CD8-positive, alpha-beta T cell (primary cell): ENCODE measurements at places on chromosomes 7 and 10.

GRCh38 chr7:28200598-28200997 is 20.0 kb upstream of the JAZF1 start:
- no peak for DNase-seq

DNA sequence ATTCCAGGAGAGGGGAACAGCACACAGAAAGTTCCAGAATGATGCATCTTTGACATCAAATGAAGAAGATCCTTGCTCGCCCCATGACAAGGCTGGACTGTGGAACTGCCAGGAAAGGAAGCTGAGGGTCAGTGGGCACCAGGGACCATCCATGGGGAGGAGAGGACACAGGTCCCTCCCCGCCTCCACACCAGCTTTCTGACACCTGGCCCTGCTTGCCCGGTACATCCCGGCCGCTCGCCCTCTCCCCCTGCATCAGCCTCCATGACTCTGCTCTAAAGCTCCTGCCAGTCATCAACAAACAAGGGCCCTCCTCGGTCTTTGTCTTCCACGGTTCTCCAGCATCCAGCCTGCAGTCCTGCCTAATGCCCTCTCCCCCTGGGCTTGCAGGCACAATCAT is 222.3 kb downstream of the GRID1 start:
- no peak for DNase-seq

DNA sequence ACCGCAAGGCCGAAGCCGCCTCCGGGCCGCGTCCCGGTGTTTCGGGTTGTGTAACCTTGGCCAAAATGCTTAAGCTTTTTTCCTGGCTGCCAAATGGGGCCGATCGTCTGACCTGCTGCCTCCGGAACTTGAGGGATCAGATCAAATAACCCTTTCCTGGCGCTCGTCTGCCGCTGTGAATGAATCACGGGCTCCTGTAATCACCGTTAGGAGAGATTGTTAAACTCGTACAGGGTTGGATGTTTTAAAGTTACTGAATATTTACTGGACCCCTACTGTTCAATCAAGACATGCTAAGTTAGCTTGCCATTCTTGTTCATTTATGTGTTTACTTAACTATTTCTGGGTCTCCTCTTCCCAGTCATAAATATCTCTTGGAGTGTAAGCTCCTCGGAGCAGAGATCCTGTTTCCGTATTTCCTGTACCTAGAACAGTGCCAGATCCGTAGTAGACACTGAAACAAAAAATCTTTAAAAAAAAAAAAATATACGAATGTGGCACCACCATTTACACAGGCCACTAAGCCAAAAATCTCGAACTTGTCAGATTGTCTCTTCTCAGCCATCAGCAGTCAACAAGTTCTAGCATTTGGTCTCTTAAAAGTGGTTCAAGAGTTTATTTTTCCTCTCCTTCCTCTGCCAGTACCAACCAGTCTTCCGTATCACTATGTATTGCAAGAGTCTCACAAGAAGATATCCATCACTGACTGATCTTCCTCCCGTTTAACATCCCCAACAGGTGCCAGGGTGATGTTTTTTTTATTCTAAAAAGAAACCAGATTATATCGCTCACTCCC is 650 bp upstream of the TM9SF3 start:
- peak; percentile 41 for DNase-seq

- DNase-seq, result no peak
Measured at GRCh38 chr7:117069379-117069778, 116.1 kb downstream of the ST7 start.

GRCh38 chr10:79244068-79244442 is 103.2 kb upstream of the PPIF start:
- no peak for DNase-seq

DNA sequence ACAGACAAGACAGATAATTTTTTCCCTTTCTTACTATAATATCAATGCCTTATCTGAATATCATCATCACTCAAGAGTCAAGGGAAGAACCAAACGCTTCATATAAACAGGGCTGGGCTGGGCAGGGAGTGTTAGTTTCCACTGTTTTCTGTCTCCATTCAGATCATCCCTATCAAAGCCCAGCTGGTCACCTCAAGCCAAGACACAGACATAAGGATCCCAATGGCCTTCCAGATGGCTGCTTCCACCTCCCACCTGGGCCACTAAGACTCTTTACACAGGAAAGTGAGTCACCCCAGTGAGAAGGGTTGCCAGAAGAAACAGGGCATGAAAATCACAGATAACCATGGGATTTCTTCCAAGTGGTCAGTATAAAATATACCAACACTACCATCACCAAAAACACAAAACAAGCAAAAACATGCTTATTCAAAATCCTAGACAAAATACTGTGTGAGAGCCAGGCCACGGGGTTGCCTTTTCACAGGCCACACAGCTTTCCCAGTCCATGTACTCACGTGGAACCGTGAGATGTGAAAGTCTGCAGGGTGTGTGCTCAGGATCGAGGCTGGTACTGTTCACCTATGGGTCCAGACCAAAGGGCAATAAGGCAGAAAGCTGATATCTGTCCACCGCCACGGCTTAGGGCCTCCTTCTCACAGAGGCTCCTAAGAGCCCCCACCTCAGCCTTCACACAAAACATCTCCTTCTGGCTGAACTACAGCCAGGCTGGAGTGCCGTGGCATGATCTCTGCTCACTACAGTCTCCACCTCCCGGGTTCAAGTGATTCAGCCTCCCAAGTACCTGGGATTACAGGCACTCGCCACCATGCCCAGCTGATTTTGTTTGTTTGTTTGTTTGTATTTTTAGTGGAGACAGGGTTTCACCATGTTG is 5.7 kb downstream of the PRSS1 start:
- no peak for DNase-seq

DNA sequence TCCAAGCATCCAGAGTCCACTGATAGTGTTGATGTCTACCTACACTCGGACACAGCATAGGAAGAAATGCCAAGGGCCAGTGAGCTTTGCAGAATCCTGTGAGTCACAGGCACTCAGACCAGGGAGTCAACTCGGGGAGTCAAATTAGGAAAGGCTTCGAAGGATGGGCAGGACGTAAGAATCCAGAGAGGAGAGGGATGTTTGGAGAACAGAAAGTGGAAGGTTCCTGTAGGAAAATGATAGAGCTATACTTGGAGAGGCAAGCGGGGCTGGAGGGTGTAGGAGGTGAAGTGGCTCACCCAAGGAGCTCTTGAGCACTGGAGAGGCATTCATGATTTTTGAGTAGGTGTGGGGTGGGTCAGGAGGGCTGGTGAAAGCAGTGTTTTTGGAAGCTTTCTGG is 3.0 kb downstream of the ZYX start:
- DNase-seq, result no peak

GRCh38 chr7:73876973-73877372 is 16.0 kb downstream of the TMEM270 start:
- no peak for DNase-seq

DNA sequence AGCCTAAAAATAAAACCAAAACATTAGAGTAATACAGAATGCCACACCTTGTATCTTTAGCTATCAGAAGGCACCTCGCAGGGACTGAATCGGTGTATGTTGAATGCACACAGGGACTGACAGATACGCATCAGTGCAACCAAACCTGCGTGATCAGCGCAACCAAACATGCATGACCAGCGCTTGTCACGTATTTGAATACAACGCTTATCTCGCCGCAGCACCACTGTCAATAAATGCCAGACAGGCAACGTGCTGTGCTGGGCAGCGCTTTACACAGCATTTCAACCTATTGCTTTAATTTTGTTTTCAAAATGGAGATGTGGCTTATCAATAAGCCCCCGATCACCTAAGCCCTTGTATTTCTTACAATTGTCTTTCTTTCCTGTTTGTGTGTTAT is 242.4 kb downstream of the SFMBT2 start:
- no peak for DNase-seq

GRCh38 chr10:75779276-75779675 is 347.9 kb downstream of the LRMDA start:
- no peak for DNase-seq

DNA sequence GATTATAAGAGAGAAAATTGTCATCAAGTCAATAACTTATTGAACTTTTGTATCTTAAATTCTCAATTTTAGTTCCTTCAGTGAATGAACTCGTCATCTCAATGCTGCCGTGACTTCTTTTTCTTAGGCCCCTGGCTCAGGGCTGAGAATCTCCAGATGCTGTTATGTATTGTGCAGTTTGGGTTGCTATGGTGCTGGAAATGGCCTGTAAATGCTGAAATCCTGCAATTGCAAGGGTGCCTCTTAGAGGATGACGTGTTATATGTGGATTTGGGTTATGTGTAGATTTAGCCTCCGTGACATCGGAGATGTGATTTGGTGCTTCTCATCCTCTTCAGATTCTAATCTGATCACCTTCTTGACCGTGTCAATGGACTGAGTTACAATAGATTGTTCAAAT is 55.7 kb upstream of the ZRANB1 start:
- no peak for DNase-seq

DNA sequence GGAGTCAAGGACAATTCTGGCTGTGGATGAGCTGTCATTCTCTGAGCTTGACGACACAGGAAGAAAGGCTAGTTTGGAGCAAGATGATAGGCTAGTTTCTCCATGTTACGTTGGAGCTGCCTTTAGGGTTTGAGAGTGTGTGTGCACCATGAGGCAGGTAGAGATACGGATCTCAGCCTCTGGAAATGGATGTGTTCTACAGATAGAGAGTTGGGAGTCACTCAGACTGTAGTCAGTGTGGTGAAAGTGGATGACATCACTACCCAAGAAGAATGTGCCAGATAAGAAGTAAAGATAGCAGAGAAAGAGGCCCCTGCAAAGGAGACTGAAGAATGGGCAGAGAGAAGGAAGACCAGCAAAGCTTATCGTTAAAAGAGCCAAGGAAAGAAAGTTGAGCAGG is 42.4 kb downstream of the PNLIPRP3 start:
- DNase-seq, result no peak

GRCh38 chr7:27189997-27190748 is 5.1 kb upstream of the HOXA11 start:
- no peak for DNase-seq

DNA sequence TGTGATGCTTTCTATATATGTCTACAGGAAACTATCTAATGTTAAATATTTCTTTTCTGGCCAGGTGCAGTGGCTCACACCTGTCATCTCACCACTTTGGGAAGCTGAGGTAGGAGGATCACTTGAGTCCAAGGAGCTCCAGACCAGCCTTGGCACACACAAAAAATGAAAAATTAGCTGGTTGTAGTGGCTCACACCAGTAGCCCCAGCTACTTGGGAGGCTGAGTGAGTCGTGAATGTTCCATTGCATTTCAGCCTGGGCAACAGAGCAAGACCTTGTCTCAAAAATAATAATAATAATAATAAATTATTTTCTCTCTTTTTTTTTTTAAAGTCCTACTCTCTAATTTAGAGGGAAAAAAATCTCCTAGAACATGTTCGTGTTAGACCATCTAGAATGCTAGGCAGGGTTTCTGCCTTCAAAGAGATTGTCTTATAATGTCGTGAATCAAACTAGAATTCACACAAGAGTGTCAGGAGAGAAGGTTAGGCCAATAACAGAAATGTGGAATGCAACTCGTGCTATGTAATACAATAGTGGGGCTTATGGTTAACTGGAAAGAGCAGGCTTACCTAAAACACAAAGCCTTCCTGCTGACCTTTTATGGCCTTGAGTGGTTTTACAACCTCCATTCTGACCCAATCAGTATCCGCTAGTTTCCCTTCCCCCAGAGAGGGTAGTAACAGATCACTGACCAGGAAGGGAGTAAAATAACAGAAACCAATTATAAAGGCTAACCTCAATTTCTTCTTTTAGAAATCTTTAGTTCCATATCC is 46.3 kb downstream of the MYOF start:
- no peak for DNase-seq

DNA sequence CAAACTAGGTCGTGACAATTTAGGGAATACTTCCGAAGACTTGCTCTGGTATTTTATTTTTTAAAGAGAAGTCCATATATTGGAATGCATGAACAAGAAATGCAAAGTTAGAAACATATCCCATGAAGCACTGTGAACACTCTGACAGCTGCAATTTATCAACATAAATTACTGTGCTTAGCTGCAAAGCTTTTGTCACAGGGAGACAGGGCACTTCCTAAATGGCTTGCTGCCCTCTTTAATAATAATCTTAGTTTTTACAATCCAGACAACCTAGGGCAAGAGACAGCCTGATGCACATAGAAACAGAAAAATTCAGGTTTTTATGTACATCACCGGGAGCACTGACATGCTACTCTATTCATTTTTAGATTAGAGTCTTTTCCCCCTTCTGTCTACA is 78.3 kb upstream of the NOBOX start:
- no peak for DNase-seq

- DNase-seq, result no peak
Measured at GRCh38 chr10:131577178-131577555, 265.6 kb upstream of the TCERG1L start.

- no peak for DNase-seq
Measured at GRCh38 chr7:142939226-142939910, at the start of gene LLCFC1. TSS of gene LLCFC1 (plus strand) at chr7:142939484. CDS start at chr7:142939622, 138 bp downstream.

DNA sequence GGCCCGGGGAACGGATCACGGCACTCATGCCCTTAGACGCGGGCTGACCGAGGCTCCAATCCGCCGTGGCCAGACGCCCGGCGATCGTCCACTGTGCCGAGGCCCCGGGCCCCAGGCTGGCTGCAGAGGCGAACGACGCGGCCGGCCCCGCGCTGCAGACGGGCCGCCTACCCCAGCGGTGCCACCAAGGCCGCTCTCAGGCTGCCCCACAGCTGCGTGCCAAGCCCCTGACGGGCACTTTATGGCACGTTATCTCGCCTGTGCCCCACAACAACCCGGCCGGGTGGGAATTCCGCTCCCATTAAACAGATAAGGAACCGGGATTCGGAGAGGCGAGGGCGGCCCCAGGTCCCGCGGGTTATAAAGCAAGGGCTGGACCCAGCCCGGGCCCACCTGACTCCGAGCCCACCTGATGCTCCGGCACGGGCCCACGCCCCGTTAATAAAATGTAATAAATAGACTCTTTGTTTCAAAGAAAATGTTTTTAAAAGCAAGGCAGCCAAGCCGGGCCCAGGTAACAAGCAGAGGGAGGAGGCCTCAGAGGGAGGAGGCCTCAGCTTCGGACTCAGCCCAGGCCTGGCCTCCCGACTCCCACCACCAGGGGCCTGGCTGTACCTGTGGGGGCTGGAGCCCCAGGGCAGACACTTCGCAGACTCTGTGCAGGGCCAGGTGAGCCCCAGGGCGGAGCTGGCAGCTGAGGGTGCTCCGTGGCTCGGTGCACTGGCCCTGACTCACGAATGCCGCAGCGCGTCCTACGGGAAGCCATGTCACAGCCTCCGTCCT is 79.7 kb downstream of the FOXL3 start:
- no peak for DNase-seq

- DNase-seq, result no peak
Measured at GRCh38 chr7:154640266-154640865, 362.6 kb downstream of the PAXIP1 start.

DNA sequence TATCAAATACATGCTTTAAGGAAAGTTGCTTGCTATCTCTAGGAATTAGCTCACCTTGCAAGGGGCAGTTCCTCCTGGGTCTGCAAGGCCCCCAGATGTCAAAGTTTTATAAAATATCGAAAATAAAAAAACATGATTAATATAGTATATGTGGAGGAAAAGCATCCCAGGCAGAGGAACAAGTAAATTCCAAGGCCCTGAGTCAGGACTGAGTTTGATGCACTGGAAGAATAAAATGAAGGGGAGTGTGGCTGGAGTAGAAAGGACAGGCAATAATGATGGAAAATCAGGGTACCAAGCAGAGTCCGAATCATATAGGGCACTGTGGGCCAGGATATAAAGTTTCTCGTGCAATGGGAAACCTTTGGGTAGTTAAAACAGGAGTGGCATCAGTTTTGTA is 112.4 kb upstream of the EEPD1 start:
- DNase-seq, result no peak
